ENCODE measurements at places on chromosomes 5 and 9.
A peak's percentile ranks its signal among the peaks of the same experiment; 100 is the strongest.

GRCh38 chr5:14917719-14918118, 46.1 kb upstream of the ANKH start:
- DNase-seq, result peak; percentile 80

GRCh38 chr5:173108914-173109313, 35.4 kb upstream of the BNIP1 start:
- no peak for DNase-seq

- peak; percentile 91 for DNase-seq
These were observed 20.5 kb upstream of the GPX3 start for GRCh38 chr5:150999704-151000442.

DNA sequence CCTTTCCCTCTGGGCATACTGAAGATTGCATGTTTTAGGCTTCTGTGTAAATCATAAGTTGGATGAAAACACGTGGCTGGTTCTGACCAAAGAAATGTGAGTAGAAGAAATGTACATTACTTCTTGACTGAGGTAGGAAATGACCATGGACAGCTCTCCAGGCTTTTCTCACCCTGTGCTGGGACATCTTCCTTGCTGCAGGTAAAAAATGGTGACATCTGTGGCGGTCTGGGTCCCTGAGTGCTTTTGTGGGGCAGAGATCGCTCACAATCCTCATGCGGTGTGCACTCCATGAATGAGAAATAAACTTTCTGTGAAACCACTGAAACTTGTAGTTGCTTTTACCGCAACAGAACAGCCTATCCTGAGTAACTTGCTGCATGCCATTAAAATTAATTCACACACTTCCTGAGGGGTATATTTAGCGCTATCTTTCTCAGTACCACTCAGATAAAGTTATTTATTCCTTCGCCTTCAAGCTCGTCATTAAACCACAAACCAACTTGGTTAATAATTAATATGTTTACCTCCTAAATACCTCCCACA, 730.4 kb downstream of the EFNA5 start:
- no peak for DNase-seq

DNA sequence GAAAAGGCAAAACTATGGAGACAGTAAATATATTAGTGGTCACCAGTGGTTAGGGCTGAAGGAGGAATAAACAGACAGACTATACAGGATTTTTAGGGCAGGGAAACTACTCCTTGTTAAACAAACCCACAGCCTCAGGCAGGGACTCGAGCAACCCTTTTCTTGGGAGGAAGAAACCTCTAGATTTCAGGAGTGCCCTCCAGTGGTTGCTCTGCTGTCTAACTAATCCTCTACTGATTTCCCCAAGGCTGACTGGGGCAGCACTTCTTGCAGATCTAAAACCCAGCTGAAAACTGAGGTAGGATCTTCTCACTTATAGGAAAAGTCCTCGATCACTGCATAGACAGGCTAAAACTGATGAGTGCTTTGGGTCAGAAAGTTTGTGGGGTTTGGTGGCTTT, 176.8 kb downstream of the ISOC1 start:
- no peak for DNase-seq

GRCh38 chr5:115898656-115899055, 56.9 kb downstream of the AP3S1 start:
- DNase-seq, result no peak

DNA sequence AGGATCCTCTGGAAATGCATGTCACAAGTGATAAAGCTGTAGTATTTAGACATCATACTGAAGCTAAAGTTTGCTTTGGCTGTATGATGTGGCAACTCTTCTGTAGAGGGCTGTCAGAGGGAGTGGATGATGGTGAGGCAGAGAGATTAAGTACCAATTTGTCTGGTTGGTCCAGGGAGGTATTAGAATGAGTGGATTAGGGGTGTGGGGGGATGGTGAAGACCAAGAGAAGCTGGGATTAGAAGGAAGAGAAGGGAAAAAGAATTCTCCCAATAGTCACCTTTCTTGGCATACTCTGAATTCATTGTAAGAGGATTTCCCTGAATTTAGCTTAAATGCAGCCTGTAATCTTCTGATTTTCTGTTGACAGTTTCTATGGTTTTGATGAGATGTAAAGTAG, 3.6 kb downstream of the PCDHAC2 start:
- no peak for DNase-seq

GRCh38 chr9:134165357-134166315, 1.3 kb upstream of the RNU6ATAC start:
- peak; percentile 19 for DNase-seq
